Type B pancreatic cell (in vitro differentiated cells): ENCODE measurements at places on chromosomes 13 and 19. TPM values are rescaled to one million over a fixed set of nuclear protein-coding genes. Genes with fewer than 3 reads are reported as not detected.

DNA sequence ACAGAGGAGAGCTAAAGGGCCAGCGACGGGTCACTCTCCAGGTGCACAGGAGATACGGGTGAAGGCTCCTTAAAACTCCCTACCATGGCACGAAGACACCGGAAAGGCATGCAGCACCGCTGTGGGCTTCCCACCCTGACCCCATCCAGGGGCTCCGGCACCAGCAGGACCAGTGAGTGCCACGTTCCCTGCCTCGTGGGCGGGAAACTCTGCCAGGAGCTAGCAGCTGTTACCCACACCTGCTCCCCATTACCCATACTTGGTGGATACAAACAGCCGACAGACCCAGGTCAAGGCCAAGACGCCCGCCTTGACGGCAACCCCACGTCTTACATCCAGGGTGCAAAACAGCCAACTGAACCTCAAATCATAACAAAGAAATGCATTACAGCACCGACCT lies 56.7 kb downstream of the GNG7 start:
- DNase-seq: no peak

Gene LILRB4
- total RNA-seq: not detected in 2 replicates

Gene SPTBN4
- total RNA-seq: 2.6 and 2.9 TPM in 2 replicates

DNA sequence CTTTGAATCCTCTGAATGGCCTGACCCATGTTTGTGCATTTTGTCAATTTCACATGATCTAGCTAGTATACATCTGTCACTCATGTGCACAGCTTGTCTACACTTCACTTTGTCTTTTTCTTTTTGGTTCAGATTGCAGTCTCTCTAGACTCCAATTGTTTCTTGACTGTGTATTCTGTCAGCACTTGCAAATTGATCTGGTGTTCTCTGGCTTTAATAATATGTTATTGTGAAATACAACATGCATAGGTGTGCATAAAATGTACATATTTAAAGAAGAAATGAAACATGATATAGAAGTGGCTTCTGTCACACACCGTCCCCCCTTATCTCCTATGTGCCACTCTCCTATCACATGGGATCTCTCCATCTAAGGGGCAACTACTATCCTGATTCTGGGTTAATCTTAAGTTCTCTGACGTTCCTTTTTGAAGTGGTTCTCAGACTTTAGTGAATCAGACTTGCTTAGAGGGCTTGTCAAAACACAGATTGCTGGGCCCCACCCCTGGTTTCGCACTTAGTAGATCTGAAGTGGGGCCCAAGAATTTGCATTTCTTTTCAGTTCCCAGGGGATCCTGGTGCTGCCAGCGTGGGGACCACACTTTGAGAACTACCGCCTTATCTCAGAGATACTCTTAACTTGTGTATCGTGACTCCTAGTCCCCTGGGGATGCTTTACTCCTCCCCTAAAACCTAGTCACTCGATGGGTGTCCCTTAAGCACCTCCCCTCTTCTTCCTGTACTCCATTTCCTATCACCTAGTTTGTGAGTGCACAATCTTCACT lies 5.8 kb downstream of the KRTDAP start:
- DNase-seq: no peak

- no peak for DNase-seq
Observed at GRCh38 chr19:35068941-35069634, 27.6 kb downstream of the HPN start.

Gene COL4A1
- 20.4 and 83.6 TPM in 2 replicates for total RNA-seq

Gene PGLYRP2
- not detected in 2 replicates for total RNA-seq

Gene KIR3DL1
- not detected in 2 replicates for total RNA-seq

Gene DDX39A
- 71.9 and 84.3 TPM in 2 replicates for total RNA-seq

DNA sequence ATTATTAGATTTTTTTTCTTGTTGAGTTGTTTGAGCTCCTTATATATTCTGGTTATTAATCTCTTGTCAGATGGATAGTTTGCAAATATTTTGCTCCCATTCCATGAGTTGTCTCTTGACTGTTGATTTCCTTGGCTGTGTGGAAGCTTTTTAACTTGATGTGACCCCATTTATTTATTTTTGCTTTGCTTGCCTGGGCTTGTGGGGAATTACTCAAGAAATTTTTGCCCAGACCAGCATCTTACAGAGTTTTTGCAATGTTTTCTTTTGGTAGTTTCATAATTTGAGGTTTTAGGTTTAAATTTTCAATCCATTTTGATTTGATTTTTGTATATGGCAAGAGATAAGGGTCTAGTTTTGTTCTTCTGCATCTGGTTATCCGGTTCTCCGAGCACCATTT lies 124.7 kb downstream of the PCCA start:
- no peak for DNase-seq

Gene KANK2
- 17.6 and 55.3 TPM in 2 replicates for total RNA-seq

Gene MAB21L1
- total RNA-seq: 0.21 and 11.0 TPM in 2 replicates

- no peak for DNase-seq
Observed at GRCh38 chr13:74820809-74821208, 661.2 kb downstream of the TBC1D4 start.

DNA sequence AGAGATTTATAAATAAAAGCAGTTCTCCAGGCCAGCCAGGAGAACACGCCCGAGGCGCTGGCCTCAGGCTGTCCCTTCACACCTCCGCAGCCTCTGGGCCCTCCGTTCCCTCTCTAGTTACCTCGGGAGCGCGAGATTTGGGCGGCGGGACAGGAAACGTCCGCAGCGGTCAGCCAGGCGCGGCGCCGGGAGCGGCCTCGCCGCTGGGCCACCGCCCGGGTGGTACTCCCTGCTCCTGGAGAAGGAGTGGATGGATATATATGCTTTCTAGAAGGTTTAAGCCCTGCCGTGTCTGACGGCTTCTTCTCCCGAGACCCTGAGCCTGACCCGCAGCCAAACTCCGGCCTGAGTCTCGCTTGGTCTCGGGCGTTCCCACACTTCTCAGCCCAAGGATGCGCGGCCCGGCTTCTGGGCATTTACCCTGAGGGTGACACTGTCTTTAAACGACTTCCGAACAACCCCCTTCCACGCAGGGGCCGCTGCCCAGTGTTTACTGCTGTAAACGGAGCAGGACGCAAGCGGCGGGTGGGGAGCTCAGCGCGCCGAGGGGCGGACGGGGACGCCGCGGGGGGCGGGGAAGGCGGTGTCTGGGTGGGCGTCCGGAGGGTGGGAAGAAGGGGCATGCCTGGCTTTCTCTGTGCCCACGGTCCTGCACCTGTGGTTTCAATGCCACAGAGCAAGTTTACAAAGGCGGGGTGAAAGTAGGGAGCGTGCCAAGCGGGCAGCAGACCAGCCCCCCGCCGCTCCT lies 2.0 kb upstream of the ZIC2 start:
- no peak for DNase-seq

- DNase-seq: no peak
Observed at GRCh38 chr19:45005787-45006186, 4.5 kb downstream of the RELB start.

DNA sequence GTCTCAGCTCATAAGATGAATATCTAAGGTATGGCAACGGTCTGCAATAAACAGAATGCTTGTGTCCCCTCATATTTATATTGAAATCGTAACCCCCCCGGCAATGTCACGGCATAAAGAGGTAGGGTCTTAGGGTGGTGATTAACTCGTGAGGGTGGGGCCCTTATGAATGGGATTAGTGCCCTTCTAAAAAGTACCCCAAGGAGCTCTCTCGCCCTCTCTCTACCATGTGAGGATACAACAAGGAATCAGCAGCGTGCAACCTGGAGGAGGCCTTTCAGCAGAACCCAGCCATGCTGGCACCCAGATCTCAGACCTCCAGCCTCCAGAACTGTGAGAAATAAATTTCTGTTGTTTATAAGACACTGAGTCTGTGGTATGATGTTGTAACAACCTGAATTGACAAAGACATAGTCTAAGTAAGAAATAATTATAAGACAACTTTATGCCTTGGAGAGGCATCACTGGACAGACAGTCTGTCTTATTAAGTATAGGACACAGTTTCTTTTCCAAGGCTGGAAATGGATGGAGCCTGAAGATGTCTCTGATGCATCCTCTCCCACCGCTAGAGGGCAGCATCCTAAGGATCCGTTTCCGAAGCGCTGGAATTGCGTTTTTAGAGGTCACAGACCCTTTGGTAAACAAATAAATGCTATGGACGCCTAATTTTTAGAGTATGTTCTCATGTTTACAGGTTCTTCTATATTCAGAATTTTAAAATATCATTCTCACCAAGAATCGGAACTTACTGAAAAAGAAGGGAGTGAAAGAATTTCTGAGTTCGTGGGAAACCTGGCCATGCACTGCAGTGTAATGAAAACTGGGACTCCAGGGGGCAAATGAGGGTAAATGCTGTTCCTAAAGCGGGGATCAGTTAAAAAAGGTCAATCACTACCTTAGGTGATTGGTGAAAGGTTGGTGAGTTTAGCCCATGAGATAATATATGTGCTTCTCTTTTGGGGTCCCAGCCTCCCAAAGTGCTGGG lies 13.3 kb upstream of the LEUTX start:
- DNase-seq: no peak
